ENCODE measurements at places on chromosomes 7 and 10.

DNA sequence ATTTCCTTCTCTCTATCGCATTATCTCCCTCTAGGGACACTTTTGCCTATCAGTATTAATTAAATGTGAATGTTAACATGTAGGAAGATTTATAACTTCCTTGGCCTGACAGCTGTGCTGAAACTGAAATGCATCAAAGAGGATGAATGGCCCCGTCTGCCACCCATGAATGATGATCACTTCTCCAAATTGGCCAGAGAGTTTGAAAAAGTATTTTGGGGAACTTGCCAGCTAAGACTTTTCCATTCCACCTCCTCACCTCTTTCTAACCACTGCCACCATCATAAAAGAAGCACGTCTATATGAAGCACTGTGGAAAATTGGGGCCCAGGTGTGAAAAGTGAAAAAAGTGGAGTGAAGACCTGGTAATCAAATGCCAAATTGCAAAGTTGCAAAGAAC is 25.4 kb upstream of the ST8SIA6 start:
- no peak for DNase-seq
- peaks cover 23% of the 10 kb centered on the region for H3K27me3 ChIP-seq
- no peak overlapping the region for H3K27ac ChIP-seq
- peaks cover 7% of the 10 kb centered on the region for H3K36me3 ChIP-seq
- H3K4me3 ChIP-seq, result no peak overlapping the region
- no peaks in the 10 kb centered on the region for H3K4me1 ChIP-seq

- H3K27ac ChIP-seq, result no peak overlapping the region
- H3K27me3 ChIP-seq, result peaks cover 2% of the 10 kb centered on the region
- no peak overlapping the region for H3K4me3 ChIP-seq
- no peak for DNase-seq
Observed at GRCh38 chr10:75646916-75647315, 215.5 kb downstream of the LRMDA start.

DNA sequence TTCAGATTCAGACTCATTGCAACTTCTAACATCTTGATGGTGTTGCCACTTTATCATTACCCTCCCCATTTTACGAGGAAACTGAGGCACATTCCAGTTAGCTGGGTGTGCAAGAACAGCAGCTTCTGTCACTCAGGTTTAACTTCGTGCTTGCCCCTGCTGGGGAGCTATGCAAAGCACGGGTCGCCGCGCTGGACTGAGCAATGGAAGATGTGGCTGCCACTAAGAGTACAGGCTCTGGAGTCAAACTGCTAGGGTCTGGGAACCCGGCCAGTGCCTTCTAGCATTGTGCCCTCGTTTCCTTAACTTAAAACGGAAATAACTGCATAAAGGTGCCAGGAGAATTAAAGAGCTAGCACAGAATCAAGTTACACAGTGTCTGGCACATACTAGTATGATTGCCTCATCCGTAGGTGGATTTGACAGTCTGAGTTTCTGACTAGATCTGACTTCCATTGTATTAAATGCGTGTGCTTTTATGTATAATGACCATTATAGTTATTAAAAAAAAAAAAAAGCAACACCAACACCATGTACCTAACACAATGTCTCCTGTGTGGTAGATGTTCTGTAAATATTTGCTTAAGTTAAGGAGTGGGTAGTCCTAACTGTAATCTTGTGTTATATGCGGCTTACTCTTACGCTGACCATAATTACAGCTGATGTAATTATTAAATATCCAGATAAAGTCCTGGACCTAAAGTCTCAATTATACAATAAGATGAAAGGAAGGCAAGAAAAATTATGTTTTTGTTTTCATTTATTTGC is 842 bp downstream of the ZNF22 start:
- DNase-seq, result peak; percentile 63
- peaks cover 10% of the 10 kb centered on the region for H3K27me3 ChIP-seq
- H3K4me3 ChIP-seq, result peak overlapping the region; percentile 90
- H3K27ac ChIP-seq, result peak overlapping the region; percentile 87
- H3K36me3 ChIP-seq, result peaks cover 37% of the 10 kb centered on the region

GRCh38 chr10:119335671-119336353 is 128.4 kb downstream of the GRK5 start:
- H3K36me3 ChIP-seq, result peaks cover 19% of the 10 kb centered on the region
- DNase-seq, result no peak
- H3K27me3 ChIP-seq, result no peaks in the 10 kb centered on the region
- H3K4me3 ChIP-seq, result no peak overlapping the region
- no peak overlapping the region for H3K27ac ChIP-seq

- no peaks in the 10 kb centered on the region for H3K27me3 ChIP-seq
- H3K4me3 ChIP-seq, result no peak overlapping the region
- no peak overlapping the region for H3K27ac ChIP-seq
- H3K4me1 ChIP-seq, result no peaks in the 10 kb centered on the region
Observed at GRCh38 chr10:85979598-85979997, 387.0 kb downstream of the GRID1 start.
